ENCODE measurements at places on chromosomes 7 and 10.

DNA sequence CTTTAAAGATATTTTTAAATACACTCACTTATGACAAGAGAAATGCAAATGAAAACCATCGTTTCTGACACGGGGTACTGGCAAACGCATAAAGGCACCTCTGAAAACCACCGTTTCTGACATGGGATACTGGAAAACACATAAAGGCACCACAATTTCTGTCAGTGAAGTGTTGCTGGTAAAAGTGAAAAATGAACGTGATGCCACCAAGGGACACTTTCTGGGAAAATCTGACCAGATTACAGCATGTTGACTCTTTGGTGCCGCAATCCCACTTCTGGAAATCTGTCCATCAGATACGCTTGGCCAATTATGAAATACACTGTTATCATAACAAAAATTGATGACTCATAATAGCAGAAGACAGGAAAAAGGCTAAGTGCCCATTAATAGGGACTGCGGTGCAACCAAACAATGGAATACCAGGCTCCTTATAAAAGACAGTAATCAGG, 131.7 kb downstream of the ZMYND11 start:
- no peak for DNase-seq

GRCh38 chr10:61342858-61343572, 110.2 kb downstream of the TMEM26 start:
- DNase-seq: no peak

- no peak for DNase-seq
These were observed 225.8 kb upstream of the PHYHIPL start for GRCh38 chr10:58950618-58951017.

GRCh38 chr10:72238392-72239175, 22.5 kb upstream of the ASCC1 start:
- no peak for DNase-seq

- DNase-seq: no peak
These were observed 8.2 kb downstream of the EGFR start for GRCh38 chr7:55026867-55027490.

- DNase-seq: no peak
These were observed 57.7 kb downstream of the MAD1L1 start for GRCh38 chr7:2175091-2175490.

DNA sequence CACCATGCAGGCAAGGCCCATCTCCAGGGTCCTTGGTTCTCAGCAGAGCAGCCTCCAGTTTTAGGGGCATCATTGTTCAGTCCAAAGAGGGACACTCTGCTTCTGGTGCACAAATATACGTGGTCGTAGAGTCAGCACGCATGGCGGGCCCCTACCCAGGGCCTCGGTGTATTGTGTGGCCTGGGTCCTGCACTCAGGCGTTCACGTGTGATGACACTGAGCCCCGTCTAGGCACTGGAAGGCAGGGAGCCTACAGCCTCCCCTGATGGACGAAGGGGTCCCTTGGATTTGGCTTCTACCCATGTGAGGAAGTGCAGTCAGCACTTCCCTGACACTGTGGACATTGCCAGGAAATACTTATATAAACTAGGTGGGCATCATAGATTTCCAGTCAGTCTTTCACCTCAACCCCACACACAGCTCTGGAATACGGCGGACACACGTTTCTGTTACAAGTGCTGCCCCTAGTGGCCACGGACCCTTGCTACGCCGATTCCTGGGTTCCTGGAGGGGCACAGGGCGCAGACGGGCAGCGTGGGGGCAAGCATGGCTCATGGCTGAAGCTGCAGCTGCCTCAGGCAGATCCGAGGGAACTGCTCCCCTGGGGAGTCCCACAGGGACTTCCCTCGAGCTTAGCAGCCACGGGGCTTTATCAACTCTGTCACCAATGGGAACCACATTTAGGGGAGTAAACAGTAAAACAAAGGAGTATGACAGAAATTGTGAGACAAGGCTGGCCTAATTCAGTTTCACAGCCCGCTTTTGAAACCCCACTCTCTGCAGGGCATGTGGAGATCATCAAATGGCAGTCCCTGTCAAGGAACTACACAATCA, 25.4 kb downstream of the AIFM2 start:
- DNase-seq: no peak

GRCh38 chr10:120742373-120742772, 108.8 kb upstream of the WDR11 start:
- DNase-seq: no peak

DNA sequence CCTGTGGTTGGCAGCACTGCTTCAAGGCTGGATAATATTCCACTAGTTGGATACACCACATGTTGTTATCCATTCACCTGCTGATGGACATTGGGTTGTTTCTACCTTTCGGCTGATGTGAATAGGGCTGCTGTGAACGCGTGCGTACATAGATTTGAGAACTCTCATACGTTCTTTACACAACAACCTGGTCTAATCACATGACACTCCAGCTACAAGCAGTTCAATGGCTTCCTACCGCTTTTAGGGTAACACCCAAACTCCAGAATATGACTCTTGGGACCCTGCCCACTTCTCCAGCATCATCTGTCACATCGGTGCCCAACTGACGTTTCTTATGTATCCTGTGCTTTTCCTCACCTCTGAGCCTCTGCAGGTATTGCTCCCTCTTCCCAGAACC, 114.6 kb downstream of the ABLIM1 start:
- DNase-seq: no peak

DNA sequence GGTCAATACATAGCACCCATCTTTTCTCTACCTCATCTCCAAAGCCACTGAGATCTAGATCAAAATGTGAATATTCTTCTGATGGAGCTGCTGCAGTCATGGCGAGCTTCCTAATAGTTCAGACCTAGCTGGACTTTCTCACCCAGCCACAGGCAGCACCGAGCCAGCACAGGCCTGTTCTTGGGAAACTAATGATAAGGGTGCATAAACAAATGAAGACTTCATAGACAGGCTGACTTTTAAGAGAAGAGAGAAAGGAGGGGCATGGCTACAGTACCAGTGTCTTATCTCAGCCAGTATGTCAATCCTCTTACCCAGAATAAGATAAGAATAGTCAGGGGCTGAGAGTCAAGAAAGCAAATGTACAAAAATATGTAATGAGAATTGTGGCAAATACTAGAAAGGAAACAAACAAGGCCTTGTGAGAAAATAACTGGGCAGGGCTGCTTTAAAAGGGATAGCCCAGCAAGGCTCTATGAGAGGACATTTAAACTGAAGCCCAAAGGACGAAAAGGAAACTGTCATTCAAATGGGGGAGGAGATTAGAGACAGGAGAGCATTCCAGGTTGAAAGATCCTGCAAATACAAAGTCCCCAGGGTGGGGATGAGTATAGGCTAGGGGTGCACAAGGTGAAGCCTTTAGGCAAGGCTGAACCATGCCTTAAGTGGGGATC, 21.8 kb upstream of the CDK14 start:
- no peak for DNase-seq

DNA sequence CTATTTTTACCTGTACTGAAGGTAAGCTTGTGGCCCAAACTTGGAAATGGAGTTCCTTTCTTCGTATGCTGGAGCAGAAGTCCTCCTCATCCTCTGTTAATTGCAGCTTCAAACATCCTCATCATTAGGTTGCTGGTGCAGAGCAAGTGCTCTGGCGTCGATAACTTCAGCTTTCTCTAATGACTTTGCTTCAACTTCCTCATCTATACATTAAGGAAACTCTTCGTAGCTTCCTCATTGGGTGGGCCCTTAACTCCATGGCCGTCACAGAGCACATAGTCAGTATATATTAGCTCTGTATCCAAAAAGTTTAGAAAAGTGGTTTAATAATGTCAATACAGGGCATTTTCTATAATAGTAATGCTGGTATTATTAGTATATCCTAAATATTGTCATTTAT, 447.7 kb downstream of the SUGCT start:
- no peak for DNase-seq

GRCh38 chr10:98167191-98167590, 32.7 kb downstream of the R3HCC1L start:
- no peak for DNase-seq

- DNase-seq: no peak
These were observed 75.5 kb upstream of the PCGF5 start for GRCh38 chr10:91144961-91145360.
